ENCODE measurements at places on chromosomes 1 and 21.
A peak's percentile ranks its signal among the peaks of the same experiment; 100 is the strongest.

DNA sequence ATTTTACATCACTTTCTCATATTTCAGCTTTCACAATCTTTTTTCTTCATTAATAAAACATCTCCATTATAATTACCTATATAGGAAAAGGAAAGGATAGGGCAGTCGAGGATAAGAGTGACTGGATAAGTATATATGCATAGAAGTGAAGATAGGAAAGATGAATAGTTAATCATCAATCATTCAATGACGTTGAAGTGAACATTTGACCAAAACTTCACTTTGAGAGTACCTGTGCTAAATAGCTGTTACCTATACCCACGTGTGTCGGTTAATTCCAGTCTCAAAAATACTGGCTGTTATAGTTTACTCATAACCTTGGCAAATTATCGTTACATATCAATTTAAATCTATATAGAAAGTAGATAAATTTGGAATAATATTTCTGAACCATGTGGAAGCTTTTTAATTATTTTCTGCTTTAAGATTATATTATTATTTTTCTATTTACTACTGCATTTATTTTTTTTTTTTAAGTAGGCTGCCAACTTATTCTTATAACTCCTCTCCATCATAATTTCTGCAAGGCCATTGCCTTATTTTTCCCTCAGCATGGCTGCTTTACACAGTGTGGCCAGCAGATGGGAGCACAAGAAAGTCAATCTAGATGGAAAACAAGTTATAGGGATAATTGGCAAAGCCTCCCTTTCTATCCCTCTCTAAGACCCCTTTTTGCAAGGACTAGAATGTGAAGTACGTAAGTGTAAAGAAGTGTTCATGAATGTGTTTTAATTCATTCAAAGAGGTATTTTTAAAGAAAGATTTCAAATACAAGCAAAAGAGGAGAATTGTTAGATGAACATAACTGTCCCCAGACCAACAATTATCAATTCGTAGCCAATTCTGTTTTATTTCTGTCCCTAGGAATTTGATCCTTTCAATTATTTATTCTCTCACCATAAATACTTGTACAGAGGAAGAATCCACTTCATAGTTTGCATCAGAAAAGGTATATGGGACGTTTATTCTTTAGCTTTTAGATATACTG lies 290.4 kb downstream of the KCNT2 start:
- DNase-seq: no peak

DNA sequence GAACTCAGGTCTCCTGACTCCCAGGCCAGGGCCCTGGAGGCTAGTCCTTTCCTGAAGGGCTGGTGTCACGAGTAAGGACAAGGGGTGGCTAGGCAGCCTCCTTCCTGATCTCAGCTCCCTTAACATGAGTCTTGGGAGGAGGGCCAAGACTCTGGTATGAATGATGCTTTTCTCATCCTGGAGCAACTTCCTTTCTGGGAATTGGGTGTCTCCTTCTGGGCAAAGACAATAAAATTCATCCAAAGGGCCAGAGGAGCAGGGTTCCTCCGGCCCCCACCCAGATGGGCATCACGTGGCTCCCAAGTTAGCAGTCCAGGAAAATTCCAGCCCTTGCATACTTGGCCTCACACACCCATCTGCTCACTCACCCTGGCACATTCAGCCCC lies at the start of gene FAM167B:
Gene FAM167B (plus strand): TSS at position 335 of the 386 bp plus-strand sequence. CDS start 200 bp downstream, outside the sequence.
- peak; percentile 71 for DNase-seq

GRCh38 chr1:201944002-201944401 lies 2.3 kb downstream of the LMOD1 start:
- no peak for DNase-seq

GRCh38 chr1:240611619-240612480 lies at the start of gene GREM2:
Gene GREM2 (minus strand): TSS chr1:240612155. CDS start chr1:240493475, 118,680 bp downstream.
- DNase-seq: no peak

Data from right atrium auricular region (tissue), 2 donors.